Fibroblast of the conjunctiva (primary cell): ENCODE measurements at places on chromosomes 6 and 20.

DNA sequence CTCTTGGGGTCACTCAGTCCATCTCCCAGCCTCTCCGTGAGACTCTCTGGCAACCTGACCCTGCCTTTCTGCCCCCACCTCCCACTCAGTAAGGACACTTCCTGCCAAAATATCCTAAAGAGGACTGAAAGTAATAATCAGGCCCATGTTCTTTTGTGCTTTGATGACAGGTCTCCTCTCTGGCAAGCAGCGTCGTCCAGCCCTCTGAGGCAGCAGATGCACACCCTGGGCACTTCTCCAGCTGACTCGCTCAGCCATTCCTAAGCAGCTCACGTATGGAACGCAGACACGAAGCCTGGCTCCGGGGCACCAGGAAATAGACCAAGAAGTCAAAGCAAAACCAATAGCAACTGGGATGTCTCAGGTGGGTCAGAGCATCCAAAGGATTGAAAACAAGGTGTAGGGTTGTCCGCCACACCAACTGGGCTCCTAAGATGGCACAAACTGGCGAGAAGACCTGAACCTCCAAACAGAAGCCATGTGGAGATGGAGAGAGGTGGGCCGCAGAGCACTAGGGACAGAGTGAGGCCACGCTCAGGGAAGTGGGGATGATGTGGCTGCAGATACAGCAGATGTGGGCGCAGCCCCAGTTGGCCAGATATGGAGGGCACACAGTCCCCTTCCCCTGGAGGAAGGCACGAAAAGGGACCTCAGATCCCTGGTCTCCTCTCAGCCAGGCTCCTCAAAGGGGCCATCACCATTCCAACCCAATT lies 99.3 kb downstream of the PRND start:
- peak; percentile 51 for DNase-seq

- no peak for DNase-seq
Observed at GRCh38 chr20:17722493-17723300, 22.9 kb downstream of the BANF2 start.

GRCh38 chr6:4059115-4059777 lies 19.7 kb downstream of the FAM217A start:
- DNase-seq: peak; percentile 29

- DNase-seq: no peak
Observed at GRCh38 chr20:23165307-23165750, 79.2 kb upstream of the CD93 start.

DNA sequence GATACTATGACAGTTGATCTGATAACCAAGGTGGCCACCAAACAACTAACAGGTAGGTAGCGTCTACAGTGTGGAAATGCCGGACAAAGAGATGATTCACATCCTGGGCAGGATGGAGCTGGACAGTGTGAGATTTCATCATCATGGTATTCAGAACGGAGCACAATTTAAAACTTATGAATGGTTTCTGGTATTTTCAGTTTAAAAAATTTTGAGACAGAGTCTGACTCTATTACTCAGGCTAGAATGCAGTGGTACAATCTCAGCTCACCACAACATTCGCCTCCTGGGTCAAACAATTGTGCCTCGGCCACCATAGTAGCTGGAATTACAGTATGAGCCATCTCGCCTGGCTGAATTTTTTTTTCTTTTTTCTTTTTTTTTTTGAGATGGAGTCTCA lies 43.8 kb downstream of the CEP57L1 start:
- DNase-seq: no peak

DNA sequence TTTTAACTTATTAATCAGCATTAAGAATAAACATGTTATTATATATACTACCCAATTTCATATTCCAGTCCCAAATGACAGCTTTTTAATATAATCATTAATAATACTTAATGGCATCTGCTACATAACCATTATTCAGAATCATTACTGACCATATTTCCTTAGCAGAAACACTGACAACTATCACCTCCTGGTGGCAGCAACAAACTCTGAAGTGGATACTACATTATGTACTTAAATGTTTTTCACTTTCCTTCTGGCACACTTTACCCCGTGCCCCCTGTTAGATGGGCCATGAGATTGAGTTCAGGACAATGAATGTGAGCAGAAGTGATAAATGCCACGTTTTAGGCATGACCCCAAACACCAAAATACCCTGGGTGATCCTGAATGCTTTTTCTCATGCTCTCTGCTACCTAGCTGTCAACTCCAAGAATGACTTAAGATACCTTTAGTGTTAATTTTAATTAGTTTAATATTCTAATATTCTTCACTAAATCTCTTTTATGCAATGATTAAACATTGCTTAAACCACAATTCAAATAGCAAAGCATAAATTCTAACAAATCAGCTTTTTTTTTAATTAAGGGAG lies 77.1 kb downstream of the LMBRD1 start:
- DNase-seq: peak; percentile 14

DNA sequence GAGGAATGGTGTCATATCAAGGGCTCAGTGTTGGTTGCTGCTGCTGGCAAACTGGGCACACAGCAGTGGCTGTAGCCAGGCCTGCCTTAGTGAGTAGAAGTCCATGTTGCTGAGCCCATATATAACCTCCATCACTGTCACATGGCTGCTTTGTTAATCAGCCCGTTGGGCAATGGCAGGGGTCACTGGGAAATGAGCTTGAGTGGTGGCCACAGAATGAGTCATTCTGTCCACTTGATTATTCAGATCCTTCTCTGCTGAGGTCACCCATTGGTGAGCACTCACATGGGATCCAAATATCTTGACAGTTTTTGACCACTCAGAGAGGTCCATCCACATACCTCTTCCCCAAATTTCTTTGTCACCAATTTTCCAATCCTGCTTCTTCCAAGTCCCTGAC lies 898.9 kb upstream of the EYS start:
- no peak for DNase-seq

GRCh38 chr20:44988631-44989171 lies 22.4 kb downstream of the STK4 start:
- no peak for DNase-seq

DNA sequence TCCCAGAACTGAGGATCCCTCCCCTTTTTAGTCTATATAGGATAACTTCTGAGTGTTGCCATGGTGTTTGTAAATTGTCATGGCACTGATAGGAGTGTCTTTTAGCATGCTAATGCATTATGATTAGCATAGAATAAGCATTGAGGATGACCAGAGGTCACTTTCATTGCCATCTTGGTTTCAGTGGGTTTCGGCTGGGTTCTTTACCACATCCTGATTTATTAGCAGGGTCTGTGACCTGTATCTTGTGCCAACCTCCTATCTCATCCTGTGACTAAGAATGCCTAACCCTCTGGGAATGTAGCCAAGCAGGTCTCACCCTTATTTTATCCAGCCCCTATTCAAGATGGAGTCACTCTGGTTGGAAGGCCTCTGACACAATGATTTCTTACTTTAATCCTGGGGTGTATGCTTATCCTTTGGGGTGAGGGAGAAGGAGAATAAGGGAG lies 19.6 kb downstream of the WFDC2 start:
- DNase-seq: no peak

DNA sequence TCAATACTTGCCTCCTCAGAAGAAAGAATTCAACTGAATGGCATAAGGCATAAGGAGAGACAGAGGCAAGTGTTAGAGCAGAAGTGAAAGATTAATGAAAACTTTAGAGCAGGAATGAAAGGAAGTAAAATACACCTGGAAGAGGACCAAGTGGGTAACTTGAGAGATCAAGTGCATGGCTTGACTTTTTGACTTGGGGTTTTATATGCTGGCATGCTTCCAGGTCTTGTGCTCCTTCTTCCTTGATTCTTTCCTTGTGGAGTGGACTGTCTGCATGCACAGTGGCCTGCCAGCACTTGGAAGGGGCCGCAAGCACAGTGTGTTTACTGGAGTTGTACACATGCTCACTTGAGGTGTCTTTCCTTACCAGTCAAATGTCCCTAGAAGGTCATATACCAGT lies 222.1 kb upstream of the UFL1 start:
- DNase-seq: no peak

GRCh38 chr6:3236005-3236404 lies 8.6 kb upstream of the TUBB2B start:
- DNase-seq: no peak

DNA sequence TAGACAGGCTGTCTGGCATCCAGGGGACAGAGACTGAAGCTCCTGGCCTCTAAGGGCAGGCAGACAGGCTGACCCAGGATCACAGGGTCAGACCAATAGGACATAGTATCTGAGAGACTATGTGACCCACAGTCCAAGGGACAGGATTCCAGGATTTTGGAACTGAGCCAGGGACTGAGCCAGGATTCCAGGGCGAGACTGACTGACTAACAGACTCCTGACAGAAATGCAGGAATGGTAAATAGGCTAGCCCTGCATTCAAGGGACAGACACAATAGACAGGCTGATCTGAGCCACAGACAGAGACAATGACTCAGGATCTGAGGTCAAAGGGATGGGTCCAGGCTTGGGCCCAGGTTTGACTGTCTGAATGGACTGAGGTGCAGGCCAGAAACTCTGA lies 19.8 kb downstream of the XKR7 start:
- DNase-seq: no peak

- peak; percentile 49 for DNase-seq
Observed at GRCh38 chr6:74991573-74992332, 214.1 kb downstream of the COL12A1 start.

DNA sequence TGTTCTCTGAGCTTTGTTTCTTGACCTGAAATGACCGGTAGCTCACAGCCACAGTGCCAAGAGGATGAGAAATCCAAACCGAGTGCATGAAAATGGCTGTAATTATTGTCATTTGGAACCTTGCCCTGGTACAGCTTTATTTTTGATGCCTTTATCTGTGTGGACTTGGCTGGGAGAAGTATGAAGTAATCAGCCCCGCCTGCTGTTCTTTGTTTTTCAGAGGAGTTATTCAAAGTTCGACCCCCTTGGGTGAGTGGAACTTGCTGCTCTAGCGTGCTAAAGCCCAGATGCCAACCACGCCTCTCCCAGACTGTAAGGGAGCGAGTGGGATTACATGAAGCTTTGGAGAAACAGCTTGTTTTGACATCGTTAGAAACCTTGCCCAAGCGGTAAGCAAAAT lies 48.3 kb downstream of the ECT2L start:
- peak; percentile 43 for DNase-seq

DNA sequence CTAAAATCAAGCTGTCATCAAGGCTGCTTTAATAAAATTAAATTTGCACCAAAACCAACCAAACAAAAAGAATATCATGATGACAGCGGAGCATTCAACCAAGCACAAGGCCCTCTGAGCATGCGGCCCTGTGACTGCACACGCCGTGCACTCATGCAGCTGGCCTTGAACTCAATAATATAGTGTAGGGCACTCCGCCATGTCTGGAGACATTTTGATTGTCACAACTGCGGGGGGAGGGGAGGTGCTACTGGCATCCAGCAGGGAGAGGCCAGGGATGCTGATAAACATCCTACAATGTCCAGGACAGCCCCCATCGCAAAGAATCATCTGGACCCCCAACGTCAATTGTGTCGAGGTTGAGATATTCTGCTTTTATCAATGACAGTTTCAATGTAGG lies 9.7 kb downstream of the MOCS3 start:
- no peak for DNase-seq

DNA sequence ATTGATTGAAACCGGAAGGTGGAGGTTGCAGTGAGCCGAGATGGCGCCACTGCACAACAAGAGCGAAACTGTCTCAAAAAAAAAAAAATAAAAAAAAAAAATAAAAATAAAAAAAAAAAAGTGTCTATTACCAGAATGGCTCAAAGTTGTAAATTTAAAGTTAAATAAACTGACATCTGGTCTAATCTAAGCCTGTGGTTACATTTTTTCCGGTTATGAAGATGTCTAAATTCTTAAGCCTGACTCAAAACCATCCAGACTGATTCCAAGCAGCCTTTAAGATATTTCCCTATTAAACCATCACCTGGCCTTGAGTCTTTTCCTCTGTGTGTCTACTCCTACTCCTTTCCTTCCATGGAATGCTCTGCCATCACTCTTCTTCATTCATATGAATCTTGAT lies 371.7 kb upstream of the RUNX2 start:
- DNase-seq: no peak

- DNase-seq: no peak
Observed at GRCh38 chr6:31086788-31087440, 25.5 kb downstream of the C6orf15 start.

DNA sequence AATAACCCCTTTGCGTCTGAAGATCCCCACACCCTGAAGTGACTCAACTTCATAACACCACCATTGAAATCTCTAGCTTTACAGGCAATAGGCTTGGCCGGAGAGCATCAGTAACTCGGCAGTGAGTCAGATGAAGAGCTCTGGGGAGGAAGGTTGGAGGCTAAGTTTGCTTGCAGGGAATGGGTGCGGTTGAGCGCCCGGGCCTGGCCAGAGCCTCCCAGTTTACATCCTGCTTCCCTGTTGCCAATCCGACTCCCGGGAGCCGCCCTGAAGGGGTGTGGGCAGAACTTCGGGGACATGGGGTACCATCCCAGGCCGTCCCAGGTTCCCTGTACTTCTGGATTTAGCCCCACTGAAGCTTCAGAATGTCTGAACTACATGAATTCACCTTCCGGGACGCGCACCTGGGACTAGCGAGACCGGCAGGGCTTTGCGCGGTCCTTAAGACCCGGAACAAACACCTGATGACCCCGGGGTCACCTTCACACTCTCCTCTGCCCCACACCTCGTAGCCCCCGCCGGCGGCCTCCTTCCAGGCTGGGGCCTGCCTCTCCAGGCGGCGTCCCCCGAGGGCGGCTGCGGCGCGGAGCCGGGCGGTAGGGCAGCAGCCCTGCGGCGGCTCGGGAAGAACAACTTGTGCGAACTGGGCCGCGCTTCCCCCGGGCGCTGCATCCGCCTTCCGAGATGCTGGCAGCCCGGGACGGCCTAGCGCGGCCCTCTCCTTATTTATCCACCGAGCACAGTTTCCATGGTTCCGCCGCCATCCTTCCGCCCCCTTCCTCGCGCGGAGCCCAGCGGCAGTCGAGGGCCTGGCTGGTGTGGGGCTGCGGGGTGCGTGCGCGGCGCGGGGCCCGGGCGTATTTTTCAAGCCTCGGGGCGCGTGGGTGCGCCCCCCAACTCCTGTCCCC lies 56.6 kb upstream of the RREB1 start:
- DNase-seq: peak; percentile 64

DNA sequence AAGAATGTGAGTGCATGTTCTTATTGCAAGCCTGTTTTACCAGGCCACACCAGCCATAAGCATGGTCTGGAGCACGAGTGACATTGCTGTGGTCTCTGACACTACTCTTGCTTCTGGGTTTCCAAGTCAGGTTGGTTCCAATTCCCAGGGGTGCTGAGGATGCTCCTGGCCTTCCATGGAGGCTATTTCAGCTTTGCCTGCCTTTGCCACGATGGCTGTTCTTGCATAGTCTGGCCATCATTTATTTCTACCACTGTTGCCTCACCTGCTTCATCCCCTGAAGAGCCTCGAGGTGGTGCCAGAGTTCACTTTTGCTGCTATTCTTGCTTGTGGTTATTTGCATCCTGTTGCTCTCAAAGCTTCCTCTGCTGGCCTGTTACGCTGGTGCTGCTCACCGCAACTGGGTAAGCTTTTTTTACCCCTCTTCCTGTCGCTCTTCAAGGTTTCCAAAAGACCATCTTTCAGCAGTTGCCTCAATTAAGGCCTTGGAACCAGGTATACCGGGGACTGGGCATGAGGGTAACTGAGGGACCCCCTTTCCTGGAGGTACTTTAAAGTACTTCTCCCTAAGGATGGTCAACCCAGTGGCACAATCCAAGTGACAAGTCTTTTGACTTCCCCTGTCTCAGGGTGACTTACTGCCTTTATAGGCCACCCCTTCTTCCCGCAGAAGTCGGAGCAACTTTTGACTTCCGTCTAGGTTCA lies 64.5 kb downstream of the AKAP7 start:
- DNase-seq: peak; percentile 46
